ENCODE measurements at places on chromosomes 16 and 17.

GRCh38 chr16:49431591-49432290, 58.1 kb downstream of the C16orf78 start:
- DNase-seq = no peak

GRCh38 chr17:83183145-83183948, 103.9 kb downstream of the METRNL start:
- DNase-seq = no peak

GRCh38 chr17:66476014-66476413, 173.6 kb downstream of the PRKCA start:
- DNase-seq = no peak

DNA sequence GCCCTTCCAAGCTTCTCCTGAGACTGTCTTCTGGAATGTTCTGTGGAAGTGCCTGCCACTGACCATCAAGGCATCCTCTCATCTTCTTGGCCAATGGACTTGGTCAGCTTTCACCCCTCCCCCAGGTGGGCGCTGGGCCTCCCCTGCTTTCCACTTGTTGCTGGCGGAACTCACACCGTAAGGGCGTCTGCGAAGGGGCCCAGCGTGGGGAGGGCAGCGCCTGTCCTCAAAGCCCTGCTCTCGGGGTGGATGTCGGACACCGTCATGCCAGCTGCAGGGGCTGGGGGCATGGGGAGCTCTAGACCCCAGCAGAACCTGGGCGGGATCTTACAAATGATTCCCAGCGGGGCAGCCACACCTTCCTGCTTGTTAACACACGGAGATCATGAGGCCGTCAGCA, 11.6 kb upstream of the ZFPM1 start:
- DNase-seq = no peak

- no peak for DNase-seq
Observed at GRCh38 chr16:57098188-57098841, 5.9 kb downstream of the CPNE2 start.

- no peak for DNase-seq
Observed at GRCh38 chr16:6381896-6382295, 950.7 kb upstream of the RBFOX1 start.

- DNase-seq = no peak
Observed at GRCh38 chr16:5895976-5896375, 798.4 kb upstream of the EEF2KMT start.

DNA sequence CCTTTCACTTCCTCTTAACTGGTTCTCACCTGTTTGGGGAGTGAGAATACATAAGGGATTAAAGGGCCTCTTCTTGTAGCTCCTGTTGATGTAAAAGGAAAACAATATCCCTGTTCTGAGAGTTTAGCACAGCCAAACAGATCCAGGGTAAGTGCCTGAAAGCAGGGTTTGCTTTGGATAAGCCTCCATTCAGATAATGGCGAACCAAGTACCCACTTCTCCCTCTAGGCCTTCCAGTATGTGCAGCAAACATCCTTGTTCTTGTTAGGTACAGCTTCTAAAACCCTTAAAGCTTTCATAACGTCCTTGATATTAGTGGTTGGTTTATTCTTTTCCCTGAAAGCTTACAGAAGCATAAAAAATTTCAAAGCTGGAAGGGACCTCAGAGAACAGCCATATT, 130.6 kb upstream of the DNAH9 start:
- no peak for DNase-seq

GRCh38 chr17:19579867-19580565, 46.4 kb downstream of the SLC47A1 start:
- no peak for DNase-seq

DNA sequence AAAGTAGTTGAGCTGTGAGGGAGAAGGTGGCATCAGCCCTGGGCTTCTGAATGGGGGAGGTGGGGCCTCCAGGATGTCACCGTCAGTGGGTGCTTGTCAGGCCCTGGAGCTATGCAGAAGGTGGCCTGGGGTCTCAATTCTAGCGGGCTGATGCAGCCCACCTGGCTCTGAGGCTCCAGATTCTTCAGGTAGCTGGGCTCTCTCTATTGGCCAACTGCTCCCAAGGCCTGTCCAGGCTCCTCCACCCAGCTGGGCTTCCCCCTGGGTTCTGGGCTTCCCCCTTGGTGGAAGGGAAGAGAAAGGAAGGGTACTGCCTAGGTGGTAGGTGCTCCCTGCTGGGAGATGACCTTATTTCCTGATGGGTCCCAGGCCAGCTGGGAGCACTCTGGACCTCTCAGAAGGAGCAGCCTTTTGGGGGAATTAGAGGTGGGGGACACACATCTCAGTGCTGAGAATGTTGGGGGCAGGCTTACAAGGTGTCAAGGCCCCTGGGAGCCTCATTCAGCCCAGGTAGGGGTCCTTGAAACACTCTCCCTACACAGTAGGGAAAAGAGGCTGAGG, 1728.3 kb downstream of the TP53TG3F start:
- no peak for DNase-seq

DNA sequence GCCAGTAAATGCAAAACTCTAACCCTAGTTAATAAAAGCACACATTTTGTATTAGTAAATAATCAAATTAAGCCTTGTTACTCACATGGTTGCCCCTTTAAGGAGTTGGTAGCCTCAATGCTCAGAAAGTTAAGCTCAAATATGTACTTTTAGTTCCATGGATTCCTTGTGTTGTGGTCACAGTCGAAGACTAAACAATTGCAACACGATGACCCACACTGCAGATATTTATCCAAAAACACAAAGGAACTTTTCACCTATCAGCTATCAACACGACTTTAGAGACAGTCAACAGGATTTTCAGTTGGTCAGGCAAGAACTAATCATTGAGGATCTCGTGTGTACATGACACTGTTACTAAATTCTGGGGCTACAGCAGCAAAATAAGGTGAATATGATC, 47.4 kb upstream of the NUDT7 start:
- DNase-seq = peak; percentile 27

DNA sequence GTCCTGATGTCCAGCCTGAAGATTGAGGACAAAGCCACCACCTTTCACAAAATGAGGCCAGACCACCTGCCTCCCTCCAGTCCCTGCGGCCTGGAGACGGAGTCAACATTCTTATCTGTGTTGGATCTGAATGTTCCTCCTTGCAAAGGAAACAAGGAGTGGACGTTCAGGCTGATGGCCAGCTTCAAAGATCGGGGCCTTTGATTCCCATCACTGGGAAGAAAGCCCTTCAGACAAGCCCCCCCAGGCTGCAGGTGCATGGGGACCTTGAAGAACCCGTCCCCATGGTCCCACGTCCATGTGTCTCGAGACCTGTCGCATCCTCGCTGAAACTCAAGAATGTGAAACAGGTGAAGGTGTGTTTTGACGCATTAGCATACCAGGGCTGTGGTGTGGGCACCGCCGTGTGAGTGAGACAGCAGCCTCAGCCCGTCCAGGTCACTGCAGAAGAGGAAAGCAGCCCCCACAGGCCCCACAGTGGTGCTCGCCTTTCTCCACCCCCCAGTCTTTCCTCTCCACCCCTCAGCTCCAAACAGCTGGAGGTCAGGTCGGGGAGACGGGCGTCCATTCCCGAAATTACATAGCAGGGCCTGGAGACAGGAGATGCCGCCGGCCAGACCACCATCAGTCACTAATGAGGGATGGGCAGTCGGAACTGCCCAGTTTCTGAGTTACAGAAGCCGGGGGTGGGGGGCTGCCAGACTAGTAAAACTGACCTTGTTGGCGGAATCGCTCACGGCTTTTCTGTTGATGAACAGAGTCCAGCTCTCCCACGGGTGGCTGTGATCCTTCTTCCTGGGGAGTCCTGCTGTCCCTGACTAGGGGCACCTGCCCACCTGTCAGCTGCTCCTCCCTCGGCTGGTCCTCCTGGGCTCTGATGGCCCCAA, 877 bp upstream of the CSNK1D start:
- no peak for DNase-seq

- DNase-seq = no peak
Observed at GRCh38 chr16:57813466-57813865, 11.2 kb upstream of the KIFC3 start.

DNA sequence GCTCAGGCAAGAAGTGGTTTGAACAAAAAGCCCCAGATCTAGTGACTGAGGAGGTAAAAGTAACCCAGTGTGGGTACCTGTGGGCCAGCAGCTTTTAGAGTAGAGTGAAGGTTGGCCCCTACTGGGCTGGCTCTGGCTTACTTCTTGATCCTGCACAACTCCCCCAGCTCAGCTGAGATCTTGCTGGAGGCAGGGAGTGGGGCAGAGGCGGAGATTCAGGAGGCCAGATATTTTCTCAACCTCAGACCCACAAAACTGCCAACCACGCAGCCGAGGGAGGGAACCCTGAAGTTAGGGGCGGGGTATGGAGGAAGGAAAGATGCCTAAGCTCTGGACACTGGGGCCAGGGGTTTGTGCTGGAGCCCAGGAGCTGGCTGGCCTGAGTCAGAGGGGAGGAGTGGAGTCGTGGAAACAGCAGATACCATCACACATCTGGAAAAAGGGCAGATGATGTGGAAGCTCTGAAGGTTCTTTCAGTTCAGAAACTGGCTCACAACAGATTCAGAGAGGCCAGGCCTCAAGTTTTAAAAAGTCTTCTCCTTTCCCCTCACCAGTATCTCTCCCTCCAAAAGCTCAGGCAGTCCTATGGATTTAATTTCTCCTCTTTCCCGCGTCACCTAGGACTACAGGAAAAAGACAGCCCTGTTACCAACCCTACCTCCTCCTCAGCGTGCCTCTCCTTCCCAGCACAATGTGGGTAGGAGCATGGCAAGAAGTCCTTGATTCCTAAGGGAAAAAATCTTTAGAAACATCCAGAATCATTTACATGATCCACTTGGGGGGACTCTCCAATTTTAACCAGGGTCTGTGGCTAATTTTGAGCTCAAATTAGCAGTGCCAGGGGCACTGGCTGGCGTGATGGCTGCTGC, 48.1 kb downstream of the MYO18A start:
- peak; percentile 76 for DNase-seq

- DNase-seq = no peak
Observed at GRCh38 chr16:82793528-82794245, 166.9 kb downstream of the CDH13 start.

GRCh38 chr16:61921373-61921772, 114.9 kb downstream of the CDH8 start:
- no peak for DNase-seq

DNA sequence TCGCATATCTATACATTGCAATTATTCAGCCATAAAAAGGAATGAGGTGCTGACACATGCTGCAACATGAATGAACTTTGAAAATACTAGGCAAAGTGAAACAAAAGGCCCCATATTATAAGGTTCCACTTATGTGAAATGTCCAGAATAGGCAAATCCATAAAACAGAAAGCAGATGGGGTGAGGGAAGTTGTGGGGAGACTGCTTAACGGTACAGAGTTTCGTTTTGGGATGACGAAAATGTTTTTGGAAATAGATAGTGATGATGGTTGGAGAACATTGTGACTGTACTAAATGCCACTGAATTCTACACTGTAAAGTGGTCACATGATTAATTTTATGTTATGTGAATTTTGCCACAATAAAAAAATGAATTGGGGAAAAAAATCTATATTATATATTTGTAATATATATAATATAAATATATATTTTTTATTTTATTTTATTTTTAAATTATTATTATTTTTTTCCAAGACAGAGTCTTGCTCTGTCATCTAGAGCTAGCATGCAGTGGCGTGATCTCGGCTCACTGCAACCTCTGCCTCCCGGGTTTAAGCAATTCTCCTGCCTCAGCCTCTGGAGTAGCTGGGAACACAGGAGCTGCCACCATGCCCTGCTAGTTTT, 4.2 kb upstream of the GNA13 start:
- no peak for DNase-seq

GRCh38 chr16:74623214-74623838, 16.4 kb upstream of the GLG1 start:
- DNase-seq = peak; percentile 42

GRCh38 chr16:57354311-57354710, 4.3 kb upstream of the CCL22 start:
- no peak for DNase-seq

Data from fibroblast of skin of right quadriceps (primary cell).